ENCODE measurements at places on chromosomes 12 and 14.

DNA sequence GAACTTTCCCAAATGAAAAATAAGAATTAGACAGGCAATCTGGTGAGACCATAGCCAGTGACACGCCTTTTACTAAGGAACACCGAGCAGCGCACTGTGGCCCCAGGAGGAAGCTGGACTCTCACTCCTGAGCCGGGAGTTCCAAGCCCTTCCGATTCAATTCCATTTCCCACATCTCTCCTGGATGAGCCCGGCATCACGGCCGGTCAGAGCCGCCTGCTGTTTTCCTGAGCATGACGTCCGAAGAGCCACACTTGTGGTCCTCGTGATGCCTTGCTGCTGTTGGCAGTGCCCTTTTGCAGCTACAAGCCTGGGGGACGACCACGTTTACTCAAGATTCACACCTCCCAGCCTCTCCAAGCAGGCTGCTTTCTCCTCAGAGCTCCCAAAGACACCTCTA, 40.8 kb downstream of the FBXL14 start:
- DNase-seq: no peak

DNA sequence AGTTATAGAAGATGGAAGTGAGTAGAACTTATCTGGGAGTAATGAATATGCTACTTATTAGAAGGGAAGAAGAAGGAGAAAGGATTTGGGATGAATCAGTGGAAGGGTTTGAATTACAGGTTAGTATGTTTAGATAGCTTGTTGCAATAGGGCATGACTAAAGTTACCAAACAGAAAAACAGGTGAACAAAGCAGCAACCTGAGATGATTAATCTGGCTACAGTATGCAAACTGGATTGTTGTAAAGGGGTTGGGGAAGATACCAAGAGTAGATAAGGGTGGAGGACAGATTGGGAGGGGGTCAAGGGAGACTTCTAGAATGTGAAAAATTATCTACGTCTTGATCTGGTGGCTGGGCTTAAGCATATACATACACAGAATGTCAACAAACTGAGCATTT, 73.4 kb upstream of the CLEC14A start:
- no peak for DNase-seq

GRCh38 chr14:69999261-69999674, 120.1 kb downstream of the SMOC1 start:
- no peak for DNase-seq

DNA sequence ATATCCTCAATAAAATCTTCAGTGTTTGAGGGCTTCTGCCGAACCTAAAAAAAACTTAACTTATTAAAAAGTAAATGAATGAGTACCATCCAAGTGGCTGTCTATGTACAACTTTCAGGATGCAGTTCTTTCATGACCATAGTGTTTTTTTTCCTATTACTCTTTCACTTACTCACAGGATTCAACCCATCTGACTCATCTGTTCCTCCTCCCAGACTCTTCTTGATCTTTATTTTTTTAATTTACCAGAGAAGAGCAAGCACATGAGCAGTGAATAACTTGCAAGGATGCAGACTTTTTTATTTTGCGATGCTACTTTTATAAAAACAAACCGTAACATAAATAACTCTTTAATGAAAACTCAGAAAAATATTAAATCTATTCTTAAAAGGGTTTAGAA, 24.5 kb downstream of the RECQL start:
- no peak for DNase-seq

DNA sequence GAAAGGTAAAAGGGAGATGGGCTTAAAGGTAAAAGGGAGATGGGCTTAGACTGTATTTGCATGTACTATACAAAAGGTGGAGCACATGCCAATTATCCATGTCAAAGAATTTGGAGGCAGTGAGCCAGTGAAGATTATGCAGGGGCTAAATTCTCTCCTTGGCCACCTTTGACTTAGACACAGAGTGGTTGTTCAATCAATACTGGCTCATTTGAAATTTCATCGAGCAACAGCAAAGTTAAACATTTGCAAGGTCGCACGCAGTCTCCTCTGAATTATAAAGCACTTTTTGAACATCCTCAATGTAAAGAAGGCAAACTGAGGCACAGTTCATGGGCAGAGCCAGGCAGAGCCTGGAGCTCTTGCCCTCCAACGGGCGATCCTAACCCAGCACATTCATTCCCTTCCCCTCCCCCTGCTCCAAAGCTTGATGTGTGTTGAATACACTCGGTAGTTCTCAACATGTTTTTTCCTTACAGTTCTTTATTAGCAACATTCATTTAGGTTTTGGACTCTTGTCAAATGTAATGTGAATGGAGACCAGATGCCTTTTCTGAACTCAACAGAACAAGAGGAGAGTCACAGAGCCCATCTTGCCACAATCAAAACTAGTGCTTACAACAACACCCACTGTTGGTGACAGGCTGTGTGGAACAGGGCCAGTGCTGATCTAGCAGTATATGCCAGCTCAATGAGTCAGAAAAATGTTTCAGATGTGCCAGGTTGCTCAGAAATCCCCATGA, 169.7 kb upstream of the G2E3 start:
- DNase-seq: peak; percentile 24

DNA sequence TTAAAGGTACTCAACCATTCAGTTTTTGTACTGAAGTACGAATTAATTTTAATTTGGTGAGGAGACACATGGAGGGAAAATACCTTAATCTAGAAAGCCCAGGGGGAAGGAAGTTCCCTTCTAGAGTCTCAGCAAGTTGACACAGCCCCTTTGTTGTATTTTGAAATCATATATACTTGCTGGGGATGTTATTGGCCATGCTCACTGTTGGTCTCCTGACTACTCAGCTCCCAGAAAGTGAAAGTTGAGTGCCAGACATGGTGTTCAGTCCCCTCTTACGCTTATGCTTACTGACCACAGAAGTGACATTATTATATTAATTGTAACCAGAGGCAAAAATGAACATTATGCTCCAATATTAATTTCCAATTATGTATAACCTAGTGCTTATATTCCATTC, 28.1 kb downstream of the ARF6 start:
- DNase-seq: no peak

- peak; percentile 70 for DNase-seq
Measured at GRCh38 chr14:24334431-24335291, at the start of gene ADCY4. ADCY4 (minus strand) TSS chr14:24335071; CDS start chr14:24334652, 419 bp downstream.

DNA sequence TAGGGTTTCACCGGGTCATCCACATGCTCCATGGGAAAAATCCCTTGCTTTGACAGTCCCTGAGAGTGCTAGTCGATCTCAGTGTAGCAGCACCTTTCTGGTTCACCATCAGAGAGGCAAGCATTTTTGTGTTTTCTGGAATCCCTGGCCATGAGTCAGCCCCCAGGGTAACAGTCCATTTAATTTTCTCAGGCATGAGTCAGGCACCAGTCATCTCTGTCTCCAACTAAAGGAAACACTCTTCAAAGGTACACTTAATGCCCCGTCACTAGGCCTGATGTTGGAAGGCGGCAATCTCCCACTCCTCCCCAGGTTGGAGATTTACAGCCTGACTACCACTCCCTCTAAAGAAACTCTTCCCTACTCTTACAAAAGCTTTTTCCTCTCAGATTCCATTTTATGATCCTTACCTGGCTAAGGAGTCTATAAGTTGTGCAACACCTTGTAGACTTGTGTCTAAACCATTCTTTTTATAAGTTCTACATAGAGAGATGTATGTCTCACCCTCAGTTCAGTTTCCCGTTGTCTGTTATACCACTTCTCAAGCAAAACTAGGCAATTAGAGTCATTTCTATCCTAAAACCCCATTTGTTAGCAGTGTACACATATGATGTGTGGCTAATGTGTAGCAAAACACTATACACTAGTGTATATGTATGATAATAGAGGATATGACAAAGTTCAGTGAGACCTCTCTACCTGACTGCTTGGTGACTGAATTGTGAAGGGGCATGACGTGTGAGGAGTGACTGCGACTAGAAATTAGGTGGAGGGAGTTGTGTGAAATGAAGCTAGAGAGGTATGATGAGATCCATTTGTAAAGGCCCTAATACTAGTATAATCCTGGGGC, 24.6 kb downstream of the TMEM19 start:
- no peak for DNase-seq

- no peak for DNase-seq
Measured at GRCh38 chr12:93378998-93379325, 1.2 kb downstream of the NUDT4 start.

- DNase-seq: no peak
Measured at GRCh38 chr14:104292084-104292970, 153.9 kb downstream of the KIF26A start.

DNA sequence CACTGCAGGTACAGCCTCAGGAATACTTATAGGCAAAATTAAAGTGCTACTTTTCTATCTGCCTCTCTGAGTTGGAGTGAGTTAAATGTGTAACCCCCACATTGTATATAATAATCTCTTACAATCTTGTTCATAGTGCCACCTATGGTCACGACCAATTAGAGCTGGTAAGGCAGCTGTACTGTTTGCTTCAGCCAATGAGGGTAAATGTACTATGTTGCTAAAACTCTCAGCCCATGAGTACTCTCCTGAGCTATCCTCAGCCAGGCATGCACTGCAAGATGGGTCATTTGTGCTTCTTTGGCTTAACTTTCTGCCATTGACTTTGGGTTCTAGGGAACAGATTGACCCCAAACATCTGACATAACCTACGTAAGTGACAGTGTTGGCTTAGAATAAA, 15.0 kb upstream of the MDM2 start:
- no peak for DNase-seq

DNA sequence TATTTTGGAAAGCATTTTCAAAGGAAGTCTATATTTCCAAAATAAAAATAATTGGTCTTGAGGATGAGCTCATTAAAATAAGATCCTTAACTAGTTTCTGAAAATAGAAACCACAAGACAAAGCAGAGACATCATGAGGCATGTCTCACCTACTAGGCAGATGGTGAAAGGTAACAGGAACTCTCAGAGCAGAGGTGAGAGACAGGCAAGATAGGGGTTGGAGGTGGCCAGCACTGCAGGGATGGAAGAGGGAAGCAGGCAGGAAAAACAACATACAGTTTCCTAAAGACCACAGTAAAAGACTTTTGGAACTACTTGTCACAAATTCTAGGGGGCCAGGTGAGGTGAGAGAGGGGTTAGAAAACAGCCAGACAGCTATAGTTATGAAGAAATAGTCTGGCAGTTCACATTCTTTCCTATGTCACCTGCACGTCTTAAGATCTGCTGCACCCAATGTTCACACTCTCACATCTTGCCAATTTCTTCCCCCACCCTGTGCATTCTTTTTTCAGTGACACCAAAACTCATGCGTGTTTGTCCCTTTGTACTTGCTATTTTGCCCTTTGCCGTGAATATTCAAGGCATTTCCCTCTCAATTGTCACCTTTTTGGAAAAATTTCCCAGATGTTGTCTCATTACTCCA, 341.7 kb upstream of the KITLG start:
- no peak for DNase-seq

DNA sequence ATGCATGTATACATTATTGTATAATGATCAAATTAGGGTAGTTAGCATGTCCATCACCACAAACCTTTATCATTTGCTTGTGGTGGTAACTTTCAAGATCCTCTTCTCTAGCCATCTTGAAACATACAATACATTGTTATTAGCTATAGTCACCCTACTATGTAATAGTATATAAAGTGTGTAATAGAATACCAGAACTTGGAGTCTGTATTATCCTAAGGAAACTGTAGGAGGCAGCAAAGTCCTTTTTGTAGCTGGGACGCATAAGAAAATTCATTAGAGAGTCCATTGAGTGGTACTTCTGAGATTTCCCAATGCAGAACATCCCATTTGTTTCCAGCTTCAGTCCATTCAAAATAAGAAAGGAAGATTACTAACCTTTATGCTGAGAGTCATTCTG, 325.9 kb upstream of the LRFN5 start:
- no peak for DNase-seq

GRCh38 chr12:77005611-77006098, 59.7 kb downstream of the E2F7 start:
- DNase-seq: no peak

DNA sequence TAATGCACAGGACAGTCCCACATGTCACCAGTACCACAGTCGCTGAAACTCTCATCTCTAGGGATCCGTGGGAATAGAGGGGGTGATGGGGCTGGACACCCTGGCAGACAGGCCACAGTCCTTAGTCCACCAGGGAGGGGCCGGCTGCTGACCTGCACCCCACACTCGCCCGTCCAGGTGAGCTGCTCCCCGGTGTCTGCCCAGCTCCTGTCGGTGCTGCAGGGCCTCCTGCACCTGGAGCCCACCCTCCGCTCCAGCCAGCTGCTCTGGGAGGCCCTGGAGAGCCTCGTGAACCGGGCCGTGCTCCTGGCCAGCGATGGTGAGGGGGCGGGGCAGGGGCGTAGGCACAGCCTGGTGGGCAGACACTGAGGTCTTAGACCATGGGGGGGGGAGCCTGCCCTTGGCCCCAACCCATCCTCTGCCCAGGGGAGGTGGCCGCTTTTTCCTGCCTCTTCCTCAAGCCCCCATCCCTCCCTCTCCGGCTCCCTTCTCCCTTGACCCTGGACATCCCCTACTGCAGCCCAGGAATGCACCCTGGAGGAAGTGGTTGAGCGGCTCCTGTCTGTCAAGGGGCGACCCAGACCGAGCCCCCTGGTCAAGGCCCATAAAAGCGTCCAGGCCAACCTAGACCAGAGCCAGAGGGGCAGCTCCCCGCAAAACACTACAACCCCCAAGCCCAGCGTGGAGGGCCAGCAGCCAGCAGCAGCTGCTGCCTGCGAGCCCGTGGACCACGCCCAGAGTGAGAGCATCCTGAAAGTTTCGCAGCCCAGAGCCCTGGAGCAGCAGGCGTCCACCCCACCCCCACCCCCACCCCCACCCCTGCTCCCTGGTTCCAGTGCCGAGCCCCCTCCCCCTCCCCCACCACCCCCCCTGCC, 17.1 kb upstream of the ADSS1 start:
- DNase-seq: no peak
